K562 (cell line): ENCODE measurements at places on chromosomes 7 and 10. TPM values are rescaled to one million over a fixed set of nuclear protein-coding genes. Genes with fewer than 3 reads are reported as not detected.

DNA sequence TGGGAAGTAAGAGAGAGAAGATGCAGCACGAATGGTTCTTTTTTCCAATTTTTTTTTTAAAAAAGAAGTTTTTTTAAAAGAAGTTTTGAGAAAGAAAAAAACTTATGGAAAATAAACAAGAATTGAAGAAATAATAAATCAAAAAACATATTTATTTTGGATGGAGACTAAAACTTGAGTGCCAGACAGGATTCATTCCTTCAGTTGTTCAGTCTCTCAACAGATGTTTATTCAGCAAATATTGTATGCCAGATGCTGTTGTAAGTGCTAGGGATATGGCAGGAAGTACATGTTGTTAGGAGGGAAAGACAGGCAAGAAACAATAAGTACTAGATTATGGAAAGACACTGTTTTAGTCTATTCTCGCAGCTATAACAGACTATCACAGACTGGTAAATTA lies 750.7 kb upstream of the PHF14 start:
- no peak overlapping the region for H3K27ac ChIP-seq
- H3K36me3 ChIP-seq = no peaks in the 10 kb centered on the region
- no peak for DNase-seq
- H3K4me1 ChIP-seq = no peaks in the 10 kb centered on the region
- H3K4me3 ChIP-seq = no peak overlapping the region

GRCh38 chr10:103563231-103564115 lies 70.0 kb downstream of the NEURL1 start:
- no peak for DNase-seq
- no peak overlapping the region for H3K4me3 ChIP-seq
- H3K4me1 ChIP-seq = peaks cover 10% of the 10 kb centered on the region; the same call in 1 of the 2 replicates
- H3K27ac ChIP-seq = no peak overlapping the region
- no peaks in the 10 kb centered on the region; the same call in 2 of the 3 replicates for H3K27me3 ChIP-seq

GRCh38 chr7:17633067-17633466 lies 307.2 kb downstream of the SNX13 start:
- H3K27ac ChIP-seq = no peak overlapping the region
- no peak for DNase-seq
- H3K36me3 ChIP-seq = no peaks in the 10 kb centered on the region
- H3K4me1 ChIP-seq = no peaks in the 10 kb centered on the region
- no peaks in the 10 kb centered on the region for H3K27me3 ChIP-seq

DNA sequence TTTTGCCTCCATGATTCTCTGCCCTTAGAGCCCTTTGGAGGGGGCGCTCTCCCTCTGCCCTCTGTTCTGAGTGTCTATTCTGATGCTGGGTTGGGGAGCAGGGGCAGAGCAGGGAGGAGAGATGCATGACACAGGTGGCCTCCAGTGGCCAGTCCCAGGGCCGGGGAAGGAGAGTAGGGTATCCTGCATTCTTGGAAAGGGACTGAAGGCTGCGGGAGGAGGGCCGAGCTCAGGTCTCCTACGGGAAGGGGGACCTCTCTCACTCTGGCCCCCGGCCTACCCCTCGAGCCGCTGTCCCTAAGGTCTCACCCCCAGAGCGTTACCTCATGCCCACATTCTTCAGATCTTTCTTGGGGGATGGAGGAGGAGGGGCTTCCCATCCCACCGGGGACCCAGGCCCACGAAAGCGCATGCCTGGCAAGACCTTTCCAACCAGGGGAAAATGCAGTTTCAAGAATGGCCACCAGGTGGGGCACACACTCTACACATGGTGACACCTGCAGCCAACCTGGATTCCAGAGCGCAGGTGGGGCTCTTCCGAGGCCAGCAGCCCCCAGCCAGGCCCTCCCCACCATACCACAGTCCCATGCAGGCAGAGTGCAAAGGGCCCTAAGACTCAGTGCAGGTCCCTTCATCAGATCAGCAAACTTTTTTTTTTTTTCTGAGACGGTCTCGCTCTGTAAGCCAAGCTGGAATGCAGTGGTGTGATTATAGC lies 86.4 kb downstream of the MYL10 start:
- no peak overlapping the region for H3K4me3 ChIP-seq
- H3K36me3 ChIP-seq = no peaks in the 10 kb centered on the region
- peaks cover 26% of the 10 kb centered on the region; the same call in 1 of the 2 replicates for H3K4me1 ChIP-seq
- H3K27me3 ChIP-seq = peaks cover 5% of the 10 kb centered on the region
- DNase-seq = peak; percentile 68

GRCh38 chr7:47724335-47724982 lies 142.5 kb upstream of the TNS3 start:
- H3K4me1 ChIP-seq = no peaks in the 10 kb centered on the region
- no peak overlapping the region for H3K4me3 ChIP-seq
- H3K36me3 ChIP-seq = no peaks in the 10 kb centered on the region
- no peak overlapping the region for H3K27ac ChIP-seq

- peaks cover 21% of the 10 kb centered on the region; the same call in 1 of the 3 replicates for H3K36me3 ChIP-seq
- no peak overlapping the region for H3K27ac ChIP-seq
- peaks cover 13% of the 10 kb centered on the region for H3K4me1 ChIP-seq
- no peaks in the 10 kb centered on the region for H3K27me3 ChIP-seq
- no peak for DNase-seq
Observed at GRCh38 chr10:22648547-22648961, 65.8 kb downstream of the PIP4K2A start.

DNA sequence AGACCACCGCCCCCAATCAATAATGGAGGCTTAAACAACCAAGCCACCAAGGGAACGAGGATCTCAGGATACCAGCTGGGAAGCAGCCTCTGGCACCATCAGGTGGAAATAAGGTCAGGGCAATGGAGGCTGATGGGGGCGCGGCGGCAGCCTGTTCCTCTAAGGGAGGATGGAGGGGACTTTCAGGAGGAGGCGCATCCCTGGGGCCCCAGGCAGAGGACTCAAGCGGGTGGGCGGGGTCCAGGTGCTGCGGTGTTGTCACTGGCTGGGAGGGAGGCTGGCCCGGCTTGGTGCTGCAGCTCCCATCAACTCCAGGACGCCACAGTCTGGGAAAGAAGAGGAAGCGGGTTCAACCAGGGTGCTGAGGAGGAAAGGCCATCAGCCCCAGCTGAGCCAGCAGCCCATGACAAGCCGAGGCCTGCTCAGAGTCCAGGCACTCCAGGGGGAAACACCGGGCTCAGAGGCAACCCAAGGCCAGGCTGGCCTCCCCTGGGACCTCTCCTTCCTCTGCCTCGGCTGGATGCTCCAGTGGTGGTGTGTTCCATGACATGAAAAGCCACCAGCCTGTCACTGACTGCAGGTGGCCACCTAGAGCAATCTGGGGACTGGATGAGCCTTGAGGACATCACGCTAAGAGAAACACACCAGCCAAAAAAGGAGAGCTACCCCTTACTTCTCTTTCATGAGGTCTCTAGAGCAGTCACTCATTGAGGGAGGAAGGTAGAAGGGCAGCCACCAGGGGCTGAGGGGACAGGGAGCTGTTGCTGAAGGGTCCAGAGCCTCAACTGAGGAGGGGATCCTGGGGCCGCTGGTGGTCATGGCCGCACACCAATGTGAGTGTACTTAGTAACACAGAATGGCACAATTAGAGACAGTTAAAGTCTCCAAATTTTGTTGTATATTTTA lies 4.6 kb downstream of the GIGYF1 start:
- H3K27ac ChIP-seq = no peak overlapping the region
- H3K36me3 ChIP-seq = peaks cover 66% of the 10 kb centered on the region; the same call in 2 of the 3 replicates
- H3K27me3 ChIP-seq = no peaks in the 10 kb centered on the region
- peak; percentile 14 for DNase-seq
- H3K4me1 ChIP-seq = peaks cover 65% of the 10 kb centered on the region

DNA sequence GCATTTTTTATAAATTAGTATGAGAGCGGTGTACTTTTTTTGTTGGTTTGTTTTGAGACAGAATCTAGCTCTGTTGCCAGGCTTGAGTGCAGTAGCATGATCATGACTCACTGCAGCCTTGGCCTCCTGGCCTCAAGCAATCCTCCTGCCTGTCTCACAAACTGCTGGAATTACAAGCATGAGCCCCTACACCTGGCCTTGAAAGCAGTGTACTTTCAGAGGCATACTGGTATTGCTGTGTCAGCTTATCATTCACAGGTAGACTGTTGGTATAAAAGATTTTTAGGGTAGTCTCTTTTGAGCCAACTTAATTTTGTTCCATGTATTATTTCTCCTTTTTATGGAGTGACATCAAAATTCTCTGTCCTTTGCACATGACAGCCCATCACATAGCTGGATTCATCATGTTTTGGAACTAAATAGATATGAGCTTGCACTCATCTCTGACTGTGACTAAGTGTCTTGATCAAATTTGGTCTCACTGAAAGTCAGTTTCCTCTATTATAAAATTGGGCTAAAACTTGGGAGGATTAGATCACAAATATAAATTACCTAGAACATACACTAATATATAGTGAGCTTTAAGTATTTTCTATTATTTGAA lies 12.4 kb downstream of the GNAT3 start:
- no peak overlapping the region for H3K4me3 ChIP-seq
- H3K36me3 ChIP-seq = no peaks in the 10 kb centered on the region
- no peak for DNase-seq

DNA sequence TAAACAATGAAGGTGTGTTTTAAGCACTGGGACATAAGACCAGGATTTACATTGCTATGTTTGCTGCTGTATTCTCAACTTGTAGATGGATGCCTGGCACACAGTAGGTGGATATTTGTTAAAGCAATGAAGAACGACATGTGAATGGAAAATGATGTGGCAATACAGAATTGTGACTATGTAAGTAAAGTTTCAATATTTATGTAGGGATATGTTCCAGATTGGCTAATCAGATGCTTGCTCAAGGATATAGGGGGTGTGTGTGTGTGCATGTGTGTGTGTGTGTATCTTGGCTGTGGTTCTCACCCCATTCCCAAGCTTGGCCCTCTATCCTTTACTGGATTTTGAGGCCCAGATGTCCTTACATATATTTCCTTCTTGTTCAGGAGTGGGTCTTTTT lies 42.7 kb upstream of the LAMB1 start:
- H3K4me1 ChIP-seq = no peaks in the 10 kb centered on the region
- H3K4me3 ChIP-seq = no peak overlapping the region
- H3K27ac ChIP-seq = no peak overlapping the region
- no peak for DNase-seq
- H3K36me3 ChIP-seq = no peaks in the 10 kb centered on the region
- no peaks in the 10 kb centered on the region for H3K27me3 ChIP-seq

DNA sequence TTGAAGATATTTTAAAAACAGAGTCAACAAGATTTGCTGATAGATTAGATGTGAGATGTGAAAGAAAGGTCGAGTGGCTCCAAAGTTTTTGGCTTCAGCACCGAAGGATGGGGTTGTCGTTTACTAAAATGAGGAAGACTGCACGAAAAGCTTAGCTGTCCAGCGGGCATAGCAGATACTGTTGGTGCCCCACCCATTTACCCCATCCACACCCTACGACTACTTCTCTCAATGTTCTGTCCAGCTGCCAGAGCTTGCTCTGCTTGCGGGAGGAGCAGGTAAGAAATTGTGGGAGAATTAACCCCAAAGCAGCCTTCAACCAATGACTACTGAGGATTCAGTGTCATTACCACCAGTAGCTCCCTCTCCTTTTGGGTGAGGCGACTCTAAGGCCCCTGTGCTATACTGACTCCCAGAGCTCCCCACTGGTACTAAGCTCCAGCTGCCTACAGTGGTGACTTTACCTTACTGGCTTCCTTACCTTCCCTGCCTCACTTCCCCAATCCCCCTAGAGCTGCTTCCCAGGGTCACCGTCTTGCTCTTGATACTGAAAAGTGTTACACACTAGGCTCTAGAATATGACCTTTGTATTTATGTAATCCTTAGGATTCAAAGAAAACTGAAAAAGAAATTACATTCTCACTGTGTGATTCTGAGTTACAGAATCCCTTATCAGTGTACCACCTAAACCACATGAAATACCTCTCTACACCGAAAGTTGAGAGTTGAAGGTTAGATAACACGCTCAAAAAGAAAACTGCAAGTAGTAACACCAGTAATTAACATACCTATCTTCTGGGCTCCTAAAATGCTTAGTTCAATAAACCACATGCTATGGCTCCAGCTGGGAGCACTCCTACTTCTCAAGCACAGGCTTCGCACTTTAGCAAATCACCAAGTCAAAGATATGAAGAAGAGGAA lies 22.3 kb downstream of the CACUL1 start:
- H3K4me1 ChIP-seq = peaks cover 7% of the 10 kb centered on the region; the same call in 1 of the 2 replicates
- H3K36me3 ChIP-seq = peaks cover 9% of the 10 kb centered on the region; the same call in 1 of the 3 replicates
- no peak for DNase-seq
- no peak overlapping the region for H3K27ac ChIP-seq

GRCh38 chr7:92200791-92201190 lies 21.8 kb upstream of the LRRD1 start:
- no peak overlapping the region for H3K27ac ChIP-seq
- no peaks in the 10 kb centered on the region for H3K27me3 ChIP-seq
- DNase-seq = no peak
- H3K4me1 ChIP-seq = no peaks in the 10 kb centered on the region

DNA sequence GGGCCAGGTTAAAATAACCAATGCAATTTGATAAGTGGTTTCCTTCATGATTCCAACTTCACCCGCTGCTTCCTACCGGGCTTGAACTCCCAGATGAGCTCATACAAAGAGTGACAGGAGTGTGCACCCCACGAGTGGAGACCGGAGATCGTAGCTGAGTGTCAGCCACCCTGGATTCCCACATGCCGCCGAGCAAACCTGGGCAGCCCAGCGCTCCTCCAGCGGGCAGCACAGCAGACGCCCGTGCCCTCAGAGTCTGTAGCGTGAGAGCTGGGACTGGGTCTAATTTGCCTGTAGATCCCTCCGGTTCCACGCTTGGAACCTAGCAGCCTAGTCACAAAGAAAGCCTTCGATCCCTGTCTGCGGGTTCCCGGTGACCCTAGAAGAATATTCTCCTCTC lies 476.1 kb upstream of the MGMT start:
- H3K27ac ChIP-seq = no peak overlapping the region
- DNase-seq = no peak
- no peaks in the 10 kb centered on the region for H3K36me3 ChIP-seq
- no peak overlapping the region for H3K4me3 ChIP-seq
- H3K27me3 ChIP-seq = no peaks in the 10 kb centered on the region; the same call in 2 of the 3 replicates
- no peaks in the 10 kb centered on the region for H3K4me1 ChIP-seq

- no peaks in the 10 kb centered on the region for H3K4me1 ChIP-seq
- no peaks in the 10 kb centered on the region for H3K36me3 ChIP-seq
- no peak for DNase-seq
- H3K4me3 ChIP-seq = no peak overlapping the region
Observed at GRCh38 chr10:25578061-25578460, 356.0 kb upstream of the MYO3A start.

- no peak for DNase-seq
- no peak overlapping the region for H3K27ac ChIP-seq
- no peaks in the 10 kb centered on the region for H3K36me3 ChIP-seq
- no peaks in the 10 kb centered on the region for H3K27me3 ChIP-seq
- H3K4me3 ChIP-seq = no peak overlapping the region
Observed at GRCh38 chr10:11707624-11708350, 34.4 kb upstream of the ECHDC3 start.

- no peaks in the 10 kb centered on the region for H3K4me1 ChIP-seq
- H3K27me3 ChIP-seq = peaks cover 2% of the 10 kb centered on the region
- no peaks in the 10 kb centered on the region for H3K36me3 ChIP-seq
- H3K4me3 ChIP-seq = no peak overlapping the region
- no peak overlapping the region for H3K27ac ChIP-seq
Observed at GRCh38 chr10:23173214-23174073, 18.7 kb upstream of the PTF1A start.

- DNase-seq = no peak
- no peaks in the 10 kb centered on the region for H3K36me3 ChIP-seq
- H3K4me3 ChIP-seq = no peak overlapping the region
- no peaks in the 10 kb centered on the region for H3K4me1 ChIP-seq
Observed at GRCh38 chr10:121284936-121285335, 313.3 kb downstream of the FGFR2 start.

AKR1C1 gene
- 75.9 and 80.0 TPM in 2 replicates for total RNA-seq

TRA2A gene
- total RNA-seq = 81.6 and 82.3 TPM in 2 replicates

SEMA3A gene
- total RNA-seq = 1.4 and 1.5 TPM in 2 replicates

HOXA3 gene
- total RNA-seq = 0.04 and 0.18 TPM in 2 replicates

EPDR1 gene
- total RNA-seq = 0.11 and 0.22 TPM in 2 replicates
